Esophagus squamous epithelium (tissue), 5 donors: ENCODE measurements at places on chromosomes 1 and 21.

DNA sequence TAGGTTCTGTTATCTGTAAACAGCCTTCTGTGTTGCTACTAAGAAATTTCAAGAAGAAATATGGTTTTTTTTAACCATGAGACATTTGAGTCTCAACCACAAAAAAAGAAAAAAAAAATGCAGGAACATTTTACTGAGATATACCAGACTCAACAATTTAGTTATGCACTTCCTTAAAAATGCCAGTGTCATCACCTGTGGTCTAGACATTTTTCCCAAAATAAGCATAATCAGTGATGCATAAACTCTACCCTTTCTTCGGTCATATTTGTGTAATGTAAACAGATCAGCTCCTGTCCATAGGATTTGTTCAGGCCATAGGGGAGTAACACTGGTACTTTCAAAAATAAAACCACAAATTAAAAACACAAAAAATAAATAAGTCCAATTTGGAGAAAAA, 122.6 kb upstream of the TNFSF4 start:
- DNase-seq, result no peak

GRCh38 chr1:154342836-154343472, 17.6 kb downstream of the ATP8B2 start:
- DNase-seq, result no peak

- no peak for DNase-seq
Observed at GRCh38 chr1:40409467-40409866, 35.9 kb downstream of the SMAP2 start.

DNA sequence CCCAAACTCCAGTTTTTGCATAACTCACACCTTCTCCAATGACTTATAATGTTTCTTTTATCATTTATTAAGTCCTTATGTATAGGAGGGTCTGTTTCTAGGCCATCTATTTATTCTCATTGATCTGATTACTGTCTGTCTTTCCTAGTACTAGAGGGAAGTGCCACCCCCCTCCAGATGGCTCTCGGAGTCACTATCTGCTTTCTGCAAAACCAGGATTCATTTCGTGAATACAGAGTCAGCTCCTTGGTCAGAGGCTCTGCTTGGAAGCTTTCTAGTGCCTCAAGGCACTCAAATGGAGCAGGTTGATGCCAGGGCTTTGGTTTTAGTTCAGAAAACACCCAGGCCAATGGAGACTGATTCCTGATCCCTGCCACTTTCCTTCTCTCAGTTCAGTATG, 102.3 kb upstream of the CD34 start:
- no peak for DNase-seq

DNA sequence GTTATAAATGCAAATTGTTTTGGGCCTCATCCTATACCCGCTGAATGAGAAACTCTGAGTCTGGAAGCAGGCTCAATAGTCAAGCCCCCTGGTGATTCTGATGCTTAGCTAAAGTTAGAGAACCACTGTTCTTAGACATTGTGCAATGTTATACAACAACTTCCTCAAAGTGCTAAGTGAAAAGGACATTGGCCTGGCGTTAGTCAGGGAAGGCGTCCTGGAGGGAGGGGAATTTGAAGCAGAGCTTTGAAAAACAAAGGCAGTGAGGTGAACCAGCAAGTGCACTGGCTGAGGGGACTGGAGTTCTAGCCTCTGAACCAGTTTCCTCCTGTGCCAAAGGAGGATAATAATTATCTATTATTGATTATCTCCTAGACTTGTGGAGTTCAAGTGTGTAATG, 5.1 kb downstream of the CD1D start:
- no peak for DNase-seq

DNA sequence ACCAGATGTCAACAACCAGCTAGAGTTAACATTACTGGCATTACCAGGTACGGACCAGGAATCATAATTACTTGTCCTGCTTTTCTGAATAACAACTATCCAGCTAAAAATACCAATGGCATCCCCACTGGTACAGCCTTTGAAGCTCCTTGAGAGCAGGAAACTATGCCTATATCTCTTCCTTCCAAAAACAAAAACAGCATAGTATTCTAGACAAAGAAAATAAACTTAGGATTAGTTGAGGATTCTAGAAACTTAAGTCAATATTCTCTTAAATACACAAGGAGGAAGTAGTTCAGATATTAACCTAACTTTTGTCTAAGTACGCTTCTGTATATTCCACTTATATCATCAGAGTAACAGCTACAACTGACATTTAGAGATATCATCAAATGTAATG, 3.0 kb downstream of the FUBP1 start:
- no peak for DNase-seq

DNA sequence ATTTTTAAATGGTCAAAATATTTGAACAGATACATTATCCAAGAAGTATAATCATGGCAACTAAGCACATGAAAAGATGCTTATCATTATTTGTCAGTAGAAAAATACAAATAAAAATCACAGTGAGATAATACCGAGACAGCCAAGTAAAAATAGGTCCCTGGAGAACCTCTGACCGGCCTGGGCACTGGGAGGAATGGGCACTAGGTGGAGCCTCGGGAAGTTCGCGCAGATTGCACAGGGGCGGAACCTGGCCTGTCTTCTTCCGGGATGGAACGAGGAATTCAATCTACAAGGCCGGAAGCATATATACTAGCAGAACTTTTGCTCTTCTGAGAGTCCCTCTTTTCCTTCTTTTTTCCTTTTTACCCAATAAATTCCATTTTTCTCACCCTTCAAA, 148.5 kb upstream of the CHRM3 start:
- DNase-seq, result no peak

DNA sequence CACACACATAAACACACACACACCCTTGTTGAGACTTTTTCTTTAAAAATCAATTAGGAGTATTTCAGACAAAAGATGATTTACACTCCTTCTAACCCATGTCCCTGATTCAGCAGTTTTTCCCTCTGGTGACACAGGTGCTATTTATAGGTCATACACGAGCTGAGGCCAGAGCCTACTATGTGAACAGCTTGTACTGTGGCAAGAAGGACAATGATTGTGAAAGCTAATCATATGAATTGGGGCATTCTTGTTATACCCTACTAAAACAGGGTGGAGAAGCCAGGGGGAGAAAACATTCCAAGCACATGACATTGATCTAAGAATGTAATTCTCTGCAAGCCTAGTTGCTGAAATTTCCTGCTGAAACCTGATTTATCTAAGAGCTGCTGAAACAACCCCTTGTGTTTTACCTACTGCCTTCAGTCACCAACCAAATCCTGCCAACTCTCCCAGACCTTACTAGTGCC, 60.3 kb downstream of the XCL1 start:
- no peak for DNase-seq

DNA sequence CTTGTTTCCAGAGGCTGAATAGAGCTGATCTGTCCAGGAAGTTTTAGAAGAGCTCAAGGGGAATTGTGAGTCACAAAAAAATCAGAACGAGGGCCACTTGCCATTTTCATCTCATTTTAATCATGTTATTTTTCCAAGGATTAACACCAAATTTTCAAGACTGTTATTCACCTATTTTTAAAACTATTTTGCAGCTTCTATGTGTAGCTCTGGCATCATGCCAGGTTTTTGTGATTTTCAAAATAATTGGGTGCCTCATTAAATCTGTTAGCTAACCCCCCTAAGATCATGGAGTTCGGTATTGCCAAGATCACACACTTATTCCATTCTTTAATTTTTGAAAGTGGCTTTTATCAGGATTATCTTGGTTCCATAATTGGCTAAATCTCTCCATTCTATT, 90.9 kb downstream of the RGS7 start:
- no peak for DNase-seq

DNA sequence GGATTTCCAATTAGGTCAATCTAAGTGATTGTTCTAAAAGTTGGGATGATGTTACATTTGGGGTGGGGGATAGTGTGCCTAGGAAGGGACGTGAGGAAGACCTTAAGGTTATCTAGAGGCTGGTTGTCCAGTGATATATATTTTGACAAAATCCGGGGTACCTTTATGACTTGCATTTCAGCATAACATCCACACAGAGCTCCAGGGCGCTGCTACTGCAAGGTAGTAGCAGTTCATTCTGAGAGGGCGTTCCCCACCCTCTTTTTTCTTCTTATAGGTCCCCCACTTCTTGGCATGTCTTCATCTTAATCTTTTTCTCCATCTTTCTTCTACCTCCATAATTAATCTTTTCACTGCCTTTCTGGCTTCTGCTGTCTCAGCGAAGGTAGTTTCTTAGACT, 161.9 kb downstream of the CACNA1E start:
- no peak for DNase-seq

DNA sequence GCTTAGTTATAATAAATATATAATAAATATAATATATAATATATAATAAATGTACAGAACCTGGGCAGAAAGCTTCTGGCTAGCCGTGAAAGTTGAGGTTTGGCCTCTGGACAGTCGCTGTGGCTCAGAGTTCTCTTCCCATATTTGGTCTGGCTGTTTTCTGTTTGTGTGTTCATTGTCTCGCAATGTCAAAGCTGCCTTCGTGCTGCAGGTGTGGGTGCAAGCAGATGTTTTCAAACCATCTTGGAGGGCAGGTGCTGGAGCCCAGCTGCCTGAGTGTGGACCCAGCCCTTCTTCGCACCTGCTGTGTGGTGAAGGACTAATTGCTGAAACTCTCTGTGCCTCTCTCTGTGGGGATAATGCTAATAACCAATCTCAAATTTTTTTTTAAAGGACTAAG, 3.6 kb upstream of the CSTB start:
- no peak for DNase-seq

GRCh38 chr1:44315521-44315920, 39.5 kb downstream of the ERI3 start:
- DNase-seq, result no peak

DNA sequence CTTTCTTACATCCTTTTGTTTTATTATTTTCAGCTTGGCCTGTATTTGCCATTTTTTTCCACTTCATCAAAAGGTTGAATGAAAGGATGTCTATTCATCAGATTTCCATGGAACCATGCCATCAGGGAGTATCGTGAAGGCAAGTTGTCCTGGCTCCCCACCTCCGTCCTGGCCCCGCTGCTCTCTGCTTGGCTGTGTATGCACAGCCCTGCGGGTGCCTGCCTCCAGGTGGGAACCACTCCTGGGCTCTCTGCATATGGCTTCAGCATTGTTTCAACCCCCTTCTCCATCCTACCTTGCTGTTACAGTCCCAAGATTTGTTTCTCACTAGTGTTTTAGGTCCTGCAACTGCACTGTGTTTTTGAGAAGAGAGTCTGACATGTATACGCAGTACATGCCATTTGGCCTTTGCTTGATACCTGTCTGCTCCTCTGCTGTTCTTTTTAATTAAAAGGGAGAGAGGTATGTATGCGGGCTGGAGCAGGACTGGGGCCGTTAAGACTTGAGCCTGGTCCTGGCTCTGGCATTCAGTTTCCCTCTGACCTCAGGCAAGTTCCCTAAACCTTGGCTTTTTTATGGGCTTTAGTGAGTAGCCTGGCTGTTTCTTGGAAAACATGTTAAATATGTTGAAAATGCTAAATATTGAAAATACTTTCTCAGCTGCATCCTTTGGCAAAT, 69.9 kb upstream of the GCLM start:
- no peak for DNase-seq

GRCh38 chr1:27074175-27074780, 61.6 kb upstream of the TENT5B start:
- DNase-seq, result no peak

- DNase-seq, result no peak
Observed at GRCh38 chr1:20192364-20192763, 6.0 kb upstream of the PLA2G2C start.

DNA sequence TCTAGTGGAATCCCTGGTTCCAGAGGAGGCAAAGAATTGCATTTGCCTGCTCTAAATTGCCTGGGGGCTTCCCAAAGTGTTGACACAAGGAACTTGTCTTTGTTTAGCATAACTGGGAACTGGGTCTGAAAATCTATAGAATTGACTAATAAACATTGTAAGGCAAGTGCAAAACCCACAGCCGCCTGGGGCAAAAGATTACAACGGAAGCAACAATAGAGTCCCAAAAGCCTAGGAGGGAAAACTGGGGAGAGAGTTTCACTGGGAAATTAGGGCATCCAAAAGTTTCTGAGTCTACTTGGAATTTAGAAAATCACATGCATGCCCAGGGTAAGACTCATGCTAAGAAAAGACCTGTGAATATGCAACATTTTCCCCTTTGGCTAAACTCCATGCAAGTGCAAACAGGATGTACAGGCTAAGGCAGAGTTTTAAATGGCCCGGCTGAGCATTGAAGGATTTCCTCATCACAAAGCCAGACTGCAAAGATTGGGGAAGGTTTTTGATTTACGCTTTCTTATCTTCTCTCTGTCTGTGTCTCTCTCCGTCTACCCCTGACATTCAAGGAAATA, 725.3 kb upstream of the NCAM2 start:
- no peak for DNase-seq

GRCh38 chr1:6770751-6771440, 14.4 kb upstream of the CAMTA1 start:
- no peak for DNase-seq

- no peak for DNase-seq
Observed at GRCh38 chr1:99669821-99670220, 23.9 kb downstream of the PALMD start.

- no peak for DNase-seq
Observed at GRCh38 chr21:25350056-25350455, 257.2 kb downstream of the MRPL39 start.

GRCh38 chr1:181100934-181101333, 12.4 kb downstream of the IER5 start:
- no peak for DNase-seq

DNA sequence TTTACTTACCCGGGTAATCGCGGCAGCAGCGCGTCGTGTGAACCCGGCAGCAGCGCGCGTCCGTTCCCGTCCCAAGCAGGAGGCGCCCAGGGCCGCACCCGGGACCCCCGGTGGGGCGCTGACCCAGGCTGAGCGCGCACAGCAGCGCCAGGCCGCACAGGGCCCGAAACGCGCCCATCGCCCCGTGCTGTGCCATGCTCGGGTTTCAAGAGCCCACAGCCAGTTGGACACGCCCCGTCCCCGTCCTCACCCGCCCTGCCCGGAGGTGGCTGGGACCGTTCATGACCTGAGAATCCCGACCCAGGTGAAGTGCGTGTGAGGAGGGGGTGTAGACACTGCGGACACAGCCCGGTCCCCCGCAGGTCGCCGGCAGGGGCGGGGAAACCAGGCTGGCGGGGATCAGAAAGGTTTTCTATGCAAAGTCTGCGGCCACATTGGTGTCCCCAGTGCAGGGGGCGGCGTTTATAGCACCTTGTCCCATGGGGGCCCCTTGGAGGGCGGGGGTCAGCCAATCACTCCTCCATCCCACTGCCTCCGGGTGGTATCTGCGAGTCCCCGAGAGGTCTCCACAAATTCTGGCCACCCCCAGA, at the start of gene TNFRSF18:
Gene TNFRSF18, minus strand, starts transcription at position 217 of the 590 bp plus-strand sequence. Its CDS starts 21 bp downstream, at position 196.
- no peak for DNase-seq

GRCh38 chr1:20082772-20083171, 12.8 kb downstream of the PLA2G5 start:
- no peak for DNase-seq

GRCh38 chr1:52585474-52585873, 16.7 kb upstream of the GPX7 start:
- DNase-seq, result no peak

DNA sequence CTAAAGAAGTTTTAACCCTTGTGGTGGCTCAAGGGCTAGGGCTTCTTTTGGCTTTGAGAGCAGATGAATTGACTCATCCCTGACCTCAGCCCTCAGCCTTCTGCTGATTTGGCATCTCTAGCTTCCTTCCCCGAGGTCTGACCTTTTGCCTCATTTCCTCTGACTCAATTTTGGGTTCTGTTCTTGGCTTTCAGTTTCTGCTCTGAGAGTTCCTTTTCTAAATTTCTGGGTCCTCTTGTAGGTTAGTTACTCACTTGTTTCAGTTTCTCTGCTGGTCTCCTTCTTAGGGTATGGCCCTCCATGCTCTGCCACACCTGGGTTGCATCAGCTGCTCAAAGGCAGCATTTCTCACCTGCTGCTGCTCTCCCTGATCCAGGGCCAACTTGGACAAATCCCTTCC, 19.4 kb downstream of the PDE4B start:
- DNase-seq, result no peak

GRCh38 chr1:18452550-18452949, 28.2 kb upstream of the KLHDC7A start:
- no peak for DNase-seq
